ENCODE measurements at places on chromosomes 7 and 10. TPM values are rescaled to one million over a fixed set of nuclear protein-coding genes. Genes with fewer than 3 reads are reported as not detected.

NXPH1 gene
- total RNA-seq: not detected

GPR15LG gene
- total RNA-seq: not detected

EN2 gene
- total RNA-seq: not detected

ITIH5 gene
- total RNA-seq: not detected

CYP2C8 gene
- total RNA-seq: not detected

KIF11 gene
- 21.7 TPM for total RNA-seq

GRCh38 chr10:131757285-131758058 lies 143.3 kb upstream of the PPP2R2D start:
- DNase-seq: no peak

DNA sequence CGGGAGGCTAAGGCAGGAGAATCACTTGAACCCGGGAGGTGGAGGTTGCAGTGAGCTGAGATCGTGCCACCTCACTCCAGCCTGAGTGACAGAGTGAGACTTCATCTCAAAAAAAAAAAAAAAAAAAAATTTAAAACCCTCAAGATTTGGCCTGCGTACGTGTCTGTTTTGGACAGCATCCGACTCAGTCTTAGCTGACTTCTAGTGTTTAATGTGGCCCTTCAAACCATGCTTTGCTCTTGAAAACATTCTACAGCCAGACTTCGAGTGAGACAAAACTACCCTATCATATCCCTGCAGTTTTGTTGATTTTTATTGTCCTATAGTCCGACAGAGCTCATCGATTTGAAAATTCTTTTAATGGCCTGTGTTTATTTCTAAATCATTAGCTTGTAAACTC lies 227.1 kb upstream of the SH2B2 start:
- no peak for DNase-seq

- DNase-seq: no peak
These were observed 503.2 kb downstream of the NRG3 start for GRCh38 chr10:82378146-82378545.

DNA sequence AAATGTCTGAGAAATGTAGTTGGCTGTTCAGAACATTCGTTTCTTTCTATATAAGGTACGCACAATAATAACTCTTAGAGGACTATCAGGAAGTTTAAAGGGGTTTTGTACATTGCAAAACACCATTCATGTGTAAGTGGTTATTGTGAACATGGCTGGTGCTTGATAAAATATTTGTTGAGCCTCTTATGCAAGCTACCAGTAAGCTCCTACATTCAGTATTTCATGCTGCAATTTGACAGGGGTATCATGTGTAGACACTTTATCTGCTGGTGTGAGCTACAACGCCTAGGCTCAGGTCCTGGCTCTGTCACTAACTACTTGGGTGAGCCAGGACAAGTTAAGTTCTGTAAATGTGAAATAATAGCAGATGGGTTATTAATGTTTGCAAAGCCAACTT lies 75.5 kb downstream of the MAP3K8 start:
- no peak for DNase-seq

DNA sequence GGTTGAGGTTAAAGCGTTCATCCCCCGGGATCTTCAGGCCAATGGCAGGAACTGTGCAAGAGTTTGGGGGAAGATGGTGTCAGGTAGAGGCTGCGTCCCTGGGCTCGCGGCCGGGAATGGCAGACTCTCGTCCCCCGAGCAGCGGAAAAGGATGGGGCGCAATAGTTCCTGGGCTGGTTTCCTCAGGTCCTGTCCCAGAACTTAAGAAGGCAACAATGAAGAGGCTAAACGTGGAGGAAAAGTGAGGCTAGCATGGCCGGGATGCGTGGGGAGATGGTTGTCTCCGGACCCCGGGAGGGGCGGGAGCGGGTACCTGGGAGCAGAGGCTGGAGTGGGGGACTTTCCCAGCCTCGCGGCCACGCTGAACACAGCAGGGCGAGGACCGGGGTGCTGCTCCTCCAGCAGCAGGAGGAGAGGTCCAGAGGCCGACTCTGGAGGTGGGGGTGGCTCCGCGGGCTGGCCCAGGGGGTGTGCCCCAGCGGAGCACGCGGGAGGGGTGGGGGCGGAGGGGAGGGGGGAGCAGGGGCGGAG lies 882 bp downstream of the IRF5 start:
- DNase-seq: no peak

GRCh38 chr10:71547876-71548846 lies 151.4 kb downstream of the CDH23 start:
- DNase-seq: no peak

DNA sequence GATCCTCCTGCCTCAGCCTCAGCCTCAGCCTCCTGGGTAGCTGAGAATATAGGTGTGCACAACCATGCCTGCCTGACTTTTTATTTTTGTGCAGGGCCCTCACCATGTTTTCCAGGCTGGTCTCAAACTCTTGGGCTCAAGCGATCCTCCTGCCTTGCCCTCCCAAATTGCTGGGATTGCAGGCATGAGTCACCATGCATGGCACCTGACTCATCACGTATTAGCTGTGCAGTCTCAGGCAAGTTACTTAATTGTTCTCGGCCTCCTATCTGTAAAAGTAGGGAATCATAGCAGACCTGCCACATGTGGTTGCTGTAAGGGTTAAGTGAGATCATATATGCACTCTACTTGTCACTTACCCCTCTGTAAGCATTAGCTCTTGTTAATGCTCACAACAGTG lies 117.2 kb downstream of the ANLN start:
- no peak for DNase-seq

DNA sequence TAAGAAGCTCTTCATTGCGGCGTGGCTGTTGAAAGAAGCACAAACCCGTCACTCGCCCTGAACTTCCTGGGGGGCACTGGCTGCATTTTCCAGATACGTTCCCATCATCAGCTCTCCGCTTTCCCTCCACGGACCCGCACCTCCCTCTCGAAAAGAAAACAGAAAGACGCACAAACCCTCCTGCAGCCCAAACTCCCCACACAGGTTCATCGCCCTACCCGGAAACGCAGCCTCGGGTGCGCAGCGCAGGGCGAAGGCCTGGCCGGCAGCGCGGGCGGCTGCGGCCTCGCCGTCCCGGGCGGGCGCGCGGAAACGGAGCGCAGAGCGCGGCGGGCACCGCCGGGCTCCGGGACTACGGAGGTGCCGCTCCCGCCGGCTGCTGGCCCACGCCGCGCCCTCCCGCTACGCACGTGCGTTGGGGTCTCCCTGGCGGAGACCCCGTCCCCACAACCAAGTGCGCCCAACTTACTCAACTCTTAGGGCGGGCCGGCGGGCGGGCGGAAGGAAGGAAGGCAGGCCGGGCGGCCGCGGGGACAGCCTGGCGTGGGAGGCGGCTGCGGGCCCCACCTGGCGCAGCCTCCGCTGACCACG lies 822 bp downstream of the ZNF800 start:
- peak; percentile 45 for DNase-seq

GRCh38 chr10:97117372-97117771 lies 68.4 kb downstream of the SLIT1 start:
- DNase-seq: peak; percentile 11

DNA sequence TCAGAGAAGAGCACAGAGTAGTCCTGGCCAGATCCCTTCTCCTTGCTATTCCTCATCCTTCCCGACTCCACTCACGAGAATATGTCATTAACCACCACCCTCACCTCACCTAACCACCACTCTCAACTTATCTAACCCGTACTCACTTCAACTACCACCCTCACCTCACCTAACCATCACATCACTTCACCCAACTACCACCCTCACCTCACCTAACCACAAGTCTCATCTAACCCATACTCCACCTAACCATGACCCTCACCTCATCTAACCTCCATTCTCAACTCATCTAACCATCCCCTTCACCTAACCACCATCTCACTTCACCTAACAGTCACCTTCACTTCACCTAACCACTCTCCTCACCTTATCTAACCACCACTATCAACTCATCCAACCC lies 85.0 kb downstream of the VIPR2 start:
- DNase-seq: no peak

DNA sequence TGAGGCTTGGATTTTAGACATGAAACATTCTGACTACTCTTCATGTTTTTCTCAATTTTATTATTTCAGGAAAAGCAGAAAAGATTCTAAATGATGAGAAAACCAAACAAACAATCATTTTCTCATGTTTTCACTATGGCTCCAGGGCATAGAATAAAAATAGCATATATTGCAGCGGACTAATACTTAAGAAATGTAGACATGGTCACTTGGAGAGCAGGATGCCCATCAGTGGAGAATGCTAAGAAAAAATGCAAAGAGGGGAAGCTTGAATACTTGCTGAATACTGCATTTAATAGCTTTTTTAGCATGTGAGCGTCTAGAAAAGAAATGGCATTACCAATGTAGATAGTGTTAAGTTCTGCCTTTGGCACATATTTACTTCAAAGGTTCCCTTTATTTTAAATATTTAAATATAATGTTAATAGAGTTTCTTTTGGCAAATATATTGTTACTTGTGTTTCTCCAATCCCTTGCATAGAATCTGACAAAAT lies 107.9 kb downstream of the PPP1R17 start:
- DNase-seq: no peak

GRCh38 chr7:26959290-26959689 lies 94.9 kb upstream of the SKAP2 start:
- no peak for DNase-seq

DNA sequence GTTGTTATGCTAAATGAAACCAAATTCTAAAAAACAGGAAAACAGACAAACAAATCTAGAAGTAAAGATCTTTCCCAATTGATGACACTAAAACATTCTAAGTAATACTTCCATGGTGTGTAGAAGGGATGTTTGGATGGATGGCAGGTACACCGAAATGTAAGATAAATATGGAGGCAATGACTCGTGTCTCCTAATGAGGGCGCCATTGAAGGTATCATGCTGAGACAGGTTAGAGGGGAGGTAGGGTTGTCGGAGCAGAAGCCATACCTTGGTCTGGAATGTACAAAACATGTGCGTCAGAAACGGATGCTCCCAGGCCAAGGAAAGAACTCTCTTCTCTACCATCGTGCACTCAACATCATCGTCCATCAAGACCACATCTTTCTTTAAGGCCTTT lies 101.4 kb downstream of the PRKCQ start:
- no peak for DNase-seq

- DNase-seq: no peak
These were observed 11.7 kb downstream of the NOBOX start for GRCh38 chr7:144391823-144392255.

GRCh38 chr10:11345224-11346054 lies 266.0 kb downstream of the USP6NL start:
- no peak for DNase-seq

DNA sequence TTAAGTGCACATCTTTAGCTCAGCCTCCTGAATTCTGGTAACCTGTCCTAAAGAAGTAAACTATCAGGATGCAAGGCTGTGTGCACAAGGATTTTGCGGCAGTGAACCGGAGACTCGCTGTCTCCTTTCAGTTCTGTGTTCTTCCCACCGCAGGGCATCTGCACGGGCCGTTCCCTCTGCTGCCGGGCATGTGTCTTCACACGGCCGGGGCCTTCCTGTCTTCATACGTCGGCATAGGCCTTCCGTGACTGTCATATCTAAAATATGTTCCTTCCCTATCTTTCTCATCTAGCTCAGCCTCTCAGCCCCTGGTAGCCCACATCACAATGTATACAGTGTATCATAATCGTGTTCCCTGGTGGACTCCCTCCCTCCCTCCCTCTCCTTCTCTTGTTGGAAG lies 16.4 kb downstream of the PALD1 start:
- no peak for DNase-seq

Data from PC-9 (cell line).